ENCODE measurements at places on chromosomes 6 and 20.
A peak's percentile ranks its signal among the peaks of the same experiment; 100 is the strongest.

GRCh38 chr6:155267411-155267810 is 3.6 kb downstream of the CLDN20 start:
- DNase-seq, result no peak

DNA sequence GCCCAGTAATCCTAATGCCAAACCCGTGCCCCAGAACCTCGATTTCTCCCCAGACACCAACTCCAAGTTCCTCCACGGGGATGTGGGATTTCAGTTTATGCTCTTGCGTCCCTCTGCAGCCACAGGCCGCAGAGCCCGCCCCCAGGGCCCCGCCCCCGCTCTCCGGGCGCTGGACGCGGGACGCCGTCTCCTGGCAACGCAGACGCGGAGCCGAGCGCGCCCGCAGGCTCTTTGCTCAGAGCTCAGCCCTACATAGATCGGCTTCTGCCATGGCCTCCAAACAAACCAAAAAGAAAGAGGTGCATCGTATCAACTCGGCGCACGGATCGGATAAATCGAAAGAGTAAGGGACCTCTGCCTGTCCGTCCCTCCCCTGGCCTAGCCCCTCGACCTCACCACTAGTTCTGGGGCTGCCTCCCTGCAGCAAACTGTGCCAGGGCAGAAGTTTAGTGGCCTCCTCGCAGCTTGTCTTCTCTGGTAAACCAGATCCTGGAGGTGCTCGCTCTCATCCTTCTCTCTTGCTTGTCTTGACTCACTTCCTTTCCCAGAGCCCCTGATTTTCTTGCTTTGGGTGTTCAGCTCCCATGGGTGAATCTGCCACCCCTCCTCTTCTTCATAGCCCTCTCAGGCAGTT is at the start of gene ADGB:
Gene ADGB (plus strand): TSS at position 201 of the 634 bp plus-strand sequence. CDS start 69 bp downstream, at position 270.
- DNase-seq, result peak; percentile 16

- no peak for DNase-seq
These were observed 21.7 kb downstream of the CSNK2A1 start for GRCh38 chr20:521860-522259.

DNA sequence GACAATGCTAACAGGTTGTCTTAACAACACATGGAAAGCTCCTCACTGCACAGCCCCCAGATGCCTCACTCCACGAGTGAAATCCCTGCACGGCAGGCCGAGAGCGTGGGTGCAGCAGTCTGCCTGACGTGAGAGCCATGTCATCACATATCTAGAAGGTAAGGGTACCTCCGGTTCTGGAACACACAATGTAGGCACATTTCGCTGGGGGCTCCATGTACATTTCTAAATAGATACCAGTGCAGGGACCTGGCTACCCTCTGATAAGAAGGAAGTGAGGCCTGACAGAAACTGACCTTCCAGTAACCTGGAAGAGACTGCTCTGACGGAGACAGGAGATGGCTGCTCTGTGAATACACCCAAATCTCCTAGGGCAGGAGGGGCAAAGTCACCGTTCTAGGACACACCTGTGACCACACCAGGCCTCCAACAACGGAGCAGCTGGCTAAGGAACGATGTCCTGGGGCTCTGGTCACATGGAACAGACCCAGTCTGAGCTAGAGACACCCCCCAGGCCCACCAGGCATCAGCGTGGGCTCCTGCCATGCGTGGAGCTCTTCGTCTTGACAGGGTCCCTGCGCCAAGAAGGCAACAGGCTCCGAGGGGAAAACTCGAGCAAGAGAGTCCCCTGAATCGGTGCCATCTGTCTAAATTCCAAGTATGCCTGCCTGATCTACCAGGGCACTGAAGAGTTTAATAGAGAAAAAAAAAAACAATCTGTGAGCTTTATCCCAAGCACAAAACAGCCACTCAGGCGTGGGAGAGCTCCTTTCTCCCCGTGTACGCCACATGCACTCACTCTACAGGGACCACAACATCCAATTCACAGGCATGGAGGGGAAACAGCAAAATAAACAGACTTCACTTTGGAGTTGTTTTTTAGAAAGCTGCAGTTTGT is 27.5 kb downstream of the RNASET2 start:
- no peak for DNase-seq

DNA sequence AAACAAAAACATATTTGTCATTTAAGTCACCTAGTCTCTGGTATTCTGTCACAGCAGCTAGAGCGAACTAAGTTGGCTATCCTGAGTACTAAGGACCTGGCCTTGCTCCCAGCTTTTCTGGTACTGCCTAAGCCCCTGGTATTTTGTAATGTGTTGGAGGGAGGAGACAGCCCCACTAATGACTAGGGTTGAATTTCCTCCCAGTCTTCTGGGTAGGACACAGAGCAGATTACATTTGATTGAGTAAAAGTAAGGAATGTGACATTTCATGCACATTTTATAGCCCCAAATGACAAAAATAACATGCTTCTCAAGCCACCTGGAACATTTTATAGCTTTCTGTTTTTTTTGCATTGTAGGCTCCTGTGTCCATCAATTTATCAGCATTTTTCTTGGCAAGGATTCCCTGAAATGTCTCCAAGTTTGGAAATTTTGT is 47.9 kb upstream of the DDR1 start:
- DNase-seq, result no peak

- no peak for DNase-seq
These were observed 44.1 kb downstream of the DUSP22 start for GRCh38 chr6:336159-337114.

DNA sequence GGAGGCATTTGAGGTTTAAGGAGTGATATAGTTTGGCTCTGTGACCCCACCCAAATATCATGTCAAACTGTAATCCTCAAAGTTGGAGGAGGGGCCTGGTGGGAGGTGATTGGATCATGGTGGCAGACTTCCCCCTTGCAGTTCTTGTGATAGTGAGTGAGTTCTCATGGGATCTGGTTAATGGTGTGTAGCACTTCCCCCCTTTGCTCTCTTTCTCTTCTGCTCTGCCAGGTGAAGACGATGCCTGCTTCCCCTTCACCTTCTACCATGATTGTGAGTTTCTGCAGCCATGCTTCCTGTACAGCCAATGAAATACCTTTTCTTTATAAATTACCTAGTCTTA is 1.7 kb upstream of the HDDC2 start:
- no peak for DNase-seq

DNA sequence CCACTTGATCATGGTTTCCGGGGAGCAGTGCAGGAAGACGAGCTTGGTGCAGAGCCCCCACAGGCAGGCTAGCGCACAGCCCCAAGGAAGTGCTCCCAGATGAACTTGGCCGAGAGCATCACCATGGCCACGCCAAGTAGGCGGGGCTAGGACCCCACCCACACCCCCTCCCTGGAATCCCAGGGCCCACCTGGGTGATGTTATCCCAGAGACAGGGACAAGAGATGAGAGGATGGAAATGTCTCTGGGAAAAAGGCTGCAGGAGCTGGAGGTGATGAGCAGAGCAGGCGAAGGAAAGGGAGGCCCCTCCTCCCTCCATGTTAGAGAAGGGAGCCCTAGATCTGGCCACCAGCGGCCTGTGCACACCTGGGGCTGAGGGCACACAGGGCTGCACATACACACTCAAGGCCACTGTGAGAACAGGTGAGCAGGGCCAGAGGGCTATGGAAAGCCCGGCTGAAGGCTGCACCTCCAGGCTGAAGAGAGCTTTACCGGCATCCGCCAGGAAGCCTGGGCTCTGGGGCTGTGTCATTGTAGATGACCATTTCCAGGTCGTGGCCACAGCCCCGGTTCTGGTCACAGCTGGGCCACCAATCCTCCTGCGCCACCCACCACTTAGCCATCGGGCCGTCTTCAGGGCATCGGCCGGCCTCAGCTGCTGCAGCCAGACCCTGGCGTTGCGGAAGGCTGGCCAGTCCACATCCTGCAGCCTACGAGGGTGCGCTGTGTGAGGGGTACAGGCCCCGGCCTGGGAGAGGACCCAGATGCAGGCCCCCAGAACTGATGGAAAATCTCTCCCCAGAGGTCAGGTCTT is 24.9 kb downstream of the NPEPL1 start:
- DNase-seq, result no peak

- no peak for DNase-seq
These were observed 26.0 kb downstream of the TOMM6 start for GRCh38 chr6:41813469-41813868.

GRCh38 chr20:38075161-38075998 is 41.8 kb downstream of the RPRD1B start:
- no peak for DNase-seq

DNA sequence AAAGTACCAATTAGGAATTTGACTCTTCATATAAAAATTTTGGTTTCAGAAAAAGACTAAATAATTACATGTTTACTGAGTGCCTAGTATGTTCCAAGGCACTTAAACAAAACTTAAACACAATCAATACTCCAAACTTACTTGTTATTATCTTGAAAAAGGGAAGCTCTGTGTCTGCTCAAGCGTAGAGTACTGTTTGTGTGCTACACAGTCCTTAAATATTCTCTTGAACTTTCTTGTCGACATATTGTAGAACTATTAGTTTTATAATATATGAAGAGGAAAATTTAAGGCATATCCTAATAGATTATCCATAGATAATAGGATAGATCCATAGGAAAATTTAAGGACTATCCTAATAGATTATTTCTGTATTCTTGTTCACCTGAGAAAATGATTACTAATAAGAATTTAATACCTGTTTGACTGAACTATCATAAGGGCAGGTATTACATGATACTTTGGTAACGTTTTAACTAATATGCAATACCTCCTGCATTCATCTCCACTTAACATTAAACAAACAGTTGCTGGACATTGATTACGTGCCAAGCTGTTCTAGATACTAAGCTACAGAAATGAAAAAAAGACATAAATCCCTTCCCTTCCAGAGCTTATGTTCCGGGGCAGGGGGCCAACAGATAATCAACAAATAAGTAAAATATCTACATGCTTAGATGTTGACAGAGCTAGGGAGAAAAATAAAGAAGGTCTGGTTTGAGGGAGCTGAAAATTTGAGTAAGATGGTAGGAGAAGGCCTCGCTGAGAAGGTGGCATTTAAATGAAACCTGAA is 115.2 kb upstream of the BCLAF1 start:
- no peak for DNase-seq

DNA sequence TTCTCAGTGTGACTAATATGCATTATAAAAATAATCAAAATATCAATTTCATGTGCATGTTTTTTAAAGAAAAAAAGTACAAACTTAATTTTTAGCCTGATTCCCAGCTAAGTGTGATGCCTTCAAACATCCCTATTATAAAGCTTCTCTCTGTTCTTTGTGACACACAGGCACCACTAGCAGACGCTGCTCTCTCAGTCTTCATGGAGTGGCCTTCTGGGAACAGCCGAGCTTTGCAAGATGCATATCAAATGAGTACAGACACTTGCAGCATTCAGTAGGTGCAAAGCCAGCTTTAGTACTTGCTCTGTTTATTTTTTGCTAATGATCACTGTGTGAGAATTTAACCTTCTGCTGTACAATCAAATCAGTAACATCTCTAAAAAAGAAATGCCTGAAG is 340.0 kb downstream of the ADGRB3 start:
- no peak for DNase-seq

- DNase-seq, result no peak
These were observed 2.7 kb downstream of the MYT1 start for GRCh38 chr20:64166721-64167615.

GRCh38 chr6:111841822-111842221 is 31.4 kb downstream of the FYN start:
- DNase-seq, result no peak

GRCh38 chr6:131381052-131381708 is 191.8 kb upstream of the ARG1 start:
- DNase-seq, result no peak

GRCh38 chr6:151617539-151617938 is 123.7 kb downstream of the CCDC170 start:
- no peak for DNase-seq

DNA sequence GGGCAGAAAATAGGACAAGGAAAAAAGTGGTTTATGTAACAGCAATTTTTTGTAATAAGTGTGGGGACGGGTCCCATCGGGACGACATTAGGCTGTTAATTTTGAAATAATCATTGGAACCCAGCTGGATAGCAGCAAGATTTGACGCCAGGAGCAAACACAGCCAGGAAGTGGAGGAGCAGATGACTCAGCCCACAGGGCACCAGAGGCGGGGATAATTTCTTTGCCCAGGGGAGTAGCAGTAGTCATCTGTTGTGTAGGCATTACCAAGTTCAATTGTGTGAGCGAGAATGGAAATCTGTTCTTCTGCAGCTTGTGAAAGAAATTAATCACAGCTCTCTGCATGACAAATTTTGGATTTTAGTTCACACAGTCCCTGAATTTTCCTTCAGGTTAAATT is 22.6 kb upstream of the RIN2 start:
- DNase-seq, result no peak

GRCh38 chr6:24504649-24505586 is 10.1 kb downstream of the ALDH5A1 start:
- peak; percentile 34 for DNase-seq

DNA sequence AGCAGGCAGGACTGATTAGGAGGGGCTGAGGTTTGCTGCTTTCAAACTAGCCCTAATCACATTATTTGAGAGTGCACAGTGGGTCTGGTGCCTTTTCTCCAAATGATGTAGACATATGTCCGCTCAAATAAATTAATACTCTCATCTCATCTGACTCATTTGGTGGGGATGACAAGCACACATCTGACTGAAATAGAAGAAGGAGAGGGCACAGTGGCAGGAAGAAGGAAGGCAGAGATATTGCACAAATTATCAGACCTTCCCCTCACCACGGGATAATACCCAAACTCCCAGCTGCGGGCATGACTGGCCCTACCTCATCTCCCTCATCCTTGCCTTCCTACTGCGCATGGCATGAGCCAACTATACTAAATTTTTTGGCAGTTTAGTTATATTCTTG is 33.9 kb upstream of the TNFRSF21 start:
- DNase-seq, result no peak

DNA sequence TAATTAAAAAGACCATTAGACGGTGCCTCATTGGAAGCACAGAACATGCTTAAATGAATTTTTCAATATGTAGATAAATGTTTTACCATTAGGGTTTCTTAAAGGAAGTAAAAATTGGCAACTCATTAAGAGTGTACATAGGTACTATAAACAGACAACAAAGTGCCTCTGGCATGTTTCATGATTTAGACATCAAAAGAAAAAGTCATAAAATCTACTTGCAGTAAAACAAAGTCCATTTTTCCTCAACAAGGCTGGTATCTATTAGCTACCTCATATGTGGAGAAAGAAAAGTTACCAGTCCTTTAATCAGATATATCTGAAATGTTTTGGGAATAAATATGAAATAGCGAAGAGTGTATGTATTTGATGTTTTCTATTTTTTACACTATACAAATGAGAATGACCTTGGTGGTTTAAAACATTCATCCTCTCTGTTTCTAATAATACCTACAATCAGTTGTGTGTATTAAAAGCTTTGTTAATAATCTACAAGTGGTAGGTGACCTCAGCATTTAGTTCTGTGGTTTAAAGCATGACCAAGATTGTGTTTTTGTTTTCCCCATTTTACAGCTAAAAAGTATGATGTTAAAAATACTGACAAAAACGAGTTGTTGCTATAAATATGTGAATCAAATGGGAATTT is 87.5 kb downstream of the HDGFL1 start:
- no peak for DNase-seq

- DNase-seq, result no peak
These were observed 120.3 kb downstream of the LCA5 start for GRCh38 chr6:79416931-79417330.
